ENCODE measurements at places on chromosomes 7 and 10.

- no peak for DNase-seq
These were observed 8.4 kb downstream of the RAB18 start for GRCh38 chr10:27512548-27512947.

DNA sequence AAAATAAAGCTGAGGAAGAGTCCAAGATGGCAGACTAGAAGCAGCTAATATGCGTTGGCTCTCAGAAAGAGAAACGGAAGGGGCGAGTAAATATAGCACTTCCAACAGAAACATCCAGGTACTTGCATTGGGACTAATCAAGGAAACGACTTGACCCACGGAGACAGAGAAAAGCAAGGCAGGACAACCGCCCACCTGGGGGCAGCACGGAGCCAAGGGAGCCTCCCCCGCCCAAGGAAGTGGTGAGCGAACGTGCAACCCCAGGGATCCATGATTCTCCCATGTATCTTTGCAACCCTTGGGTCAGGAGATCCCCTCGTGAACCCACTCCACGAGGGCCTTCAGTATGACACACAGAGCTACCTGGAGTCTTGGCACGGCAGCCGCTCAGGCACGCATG is 45.4 kb upstream of the GRM3 start:
- DNase-seq, result no peak

DNA sequence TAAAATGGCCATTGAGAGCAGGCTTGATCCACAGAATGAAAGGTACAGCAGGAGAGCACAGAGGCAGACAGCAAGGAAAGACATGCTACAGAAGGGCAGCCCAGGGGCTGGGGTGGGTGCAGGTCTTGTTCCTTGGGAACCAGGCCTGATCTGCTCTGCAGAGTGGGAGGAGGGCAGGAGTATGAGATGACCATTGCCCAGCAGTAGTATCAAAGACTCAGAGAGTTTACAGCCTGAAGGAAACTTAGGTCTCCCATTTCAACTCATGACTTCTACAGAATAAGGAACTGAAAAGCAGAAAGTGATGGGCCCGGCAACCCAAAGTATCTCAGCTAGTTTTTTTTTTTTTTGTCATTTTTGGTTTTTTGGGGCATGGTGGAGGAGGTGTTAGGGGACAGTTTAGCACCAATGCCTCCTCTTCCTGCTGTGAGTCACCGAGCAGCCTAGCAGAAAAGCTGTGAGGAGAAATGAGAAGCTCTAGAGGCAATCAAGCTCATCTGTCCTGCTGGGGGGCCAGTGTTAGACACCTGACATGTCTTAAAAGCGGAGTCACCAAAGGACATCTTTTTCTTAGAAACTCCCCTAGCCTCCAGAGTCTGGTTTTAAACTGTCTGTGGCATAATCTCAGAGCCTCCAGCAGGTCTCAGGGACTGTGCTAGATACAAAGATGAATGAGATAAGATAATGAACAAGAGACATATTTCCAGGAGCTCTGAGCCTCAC is 34.3 kb upstream of the HERPUD2 start:
- no peak for DNase-seq

DNA sequence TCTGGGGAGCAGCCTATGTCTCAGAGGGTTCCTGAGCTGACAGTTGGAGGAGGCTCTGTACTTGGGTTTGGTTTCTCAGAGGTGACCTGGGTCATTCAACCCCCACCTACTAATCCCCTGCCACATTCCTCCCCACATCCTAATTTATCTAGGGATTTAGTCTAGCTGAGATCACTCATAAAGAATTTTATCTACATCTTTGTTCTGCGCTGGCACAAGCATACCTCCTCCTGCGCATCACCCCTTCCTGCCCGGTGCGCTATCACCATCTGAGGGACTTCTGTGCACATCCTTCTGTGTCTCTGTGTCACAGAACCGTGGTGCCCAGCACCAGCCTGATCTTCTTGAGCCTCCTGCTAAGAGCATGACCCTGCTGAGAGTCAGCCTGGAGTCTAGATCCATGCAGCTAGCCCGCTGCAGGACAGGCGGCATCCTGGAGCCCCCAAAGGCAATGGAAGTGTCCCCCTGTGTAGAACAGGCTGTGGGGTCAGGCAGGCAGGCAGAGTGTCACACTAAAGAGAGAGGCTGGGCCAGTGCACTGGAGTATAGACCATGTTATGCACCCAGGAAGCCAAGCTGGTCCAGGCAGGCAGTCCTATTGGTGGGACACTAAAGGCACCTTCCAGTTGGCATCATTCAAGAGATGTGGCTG is 63.6 kb downstream of the ARHGAP22 start:
- DNase-seq, result no peak

- DNase-seq, result no peak
These were observed 54.7 kb downstream of the STEAP1B start for GRCh38 chr7:22445140-22445743.

DNA sequence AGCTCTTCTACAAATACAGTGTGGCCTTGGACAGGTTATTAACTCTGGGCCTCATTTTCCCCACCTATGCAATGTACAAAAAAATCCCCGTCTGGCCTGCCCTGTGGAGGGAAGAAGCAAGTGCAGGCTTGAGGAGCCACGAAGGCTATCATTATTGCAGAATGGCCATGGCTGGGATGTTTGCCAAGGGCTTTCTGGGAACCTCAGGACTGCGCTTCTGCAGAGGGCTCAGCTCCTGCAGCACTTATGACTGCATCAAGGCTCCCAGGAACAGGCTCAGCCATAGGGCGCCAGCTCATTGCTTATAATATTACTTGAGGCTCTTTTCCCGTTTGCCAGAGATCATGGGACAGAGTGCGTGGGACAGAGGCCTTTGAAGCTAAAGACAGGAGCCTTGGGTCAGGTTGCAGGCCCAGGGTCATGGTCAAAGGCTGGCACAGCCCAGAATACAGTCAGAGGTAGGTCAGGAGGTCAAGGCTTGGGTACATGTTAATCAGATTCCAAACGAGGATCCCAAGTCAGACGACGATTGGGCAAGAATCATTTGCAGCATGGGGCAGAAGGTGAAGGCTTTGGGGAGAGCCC is 20.6 kb upstream of the C10orf105 start:
- no peak for DNase-seq

All from COR-L47 (cell line).